ENCODE measurements at places on chromosomes 4 and X. TPM values are rescaled to one million over a fixed set of nuclear protein-coding genes. Genes with fewer than 3 reads are reported as not detected.
A peak's percentile ranks its signal among the peaks of the same experiment; 100 is the strongest.

The MGAT4D gene
- total RNA-seq, result not detected

The GUCY1A1 gene
- total RNA-seq, result not detected

DNA sequence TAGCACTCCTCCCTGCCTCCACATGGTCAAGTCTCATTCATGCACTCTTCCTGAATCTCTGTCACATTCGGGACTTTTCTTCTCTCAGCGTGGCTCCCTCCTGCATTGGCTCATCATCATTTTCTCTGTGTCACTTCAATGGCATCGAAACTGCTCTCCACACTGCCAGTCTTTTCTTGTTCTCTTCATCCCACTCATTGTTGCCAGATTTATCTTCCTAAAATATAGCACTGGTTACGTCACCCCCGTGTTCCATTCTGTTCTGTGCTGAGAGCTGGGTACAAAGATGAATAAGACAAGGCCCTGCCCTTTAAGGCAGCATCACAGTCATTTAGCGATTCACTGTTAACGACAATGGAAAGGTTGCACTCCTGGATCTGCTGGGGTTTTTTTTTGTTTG is 174.4 kb upstream of the TBC1D9 start:
- no peak for DNase-seq

DNA sequence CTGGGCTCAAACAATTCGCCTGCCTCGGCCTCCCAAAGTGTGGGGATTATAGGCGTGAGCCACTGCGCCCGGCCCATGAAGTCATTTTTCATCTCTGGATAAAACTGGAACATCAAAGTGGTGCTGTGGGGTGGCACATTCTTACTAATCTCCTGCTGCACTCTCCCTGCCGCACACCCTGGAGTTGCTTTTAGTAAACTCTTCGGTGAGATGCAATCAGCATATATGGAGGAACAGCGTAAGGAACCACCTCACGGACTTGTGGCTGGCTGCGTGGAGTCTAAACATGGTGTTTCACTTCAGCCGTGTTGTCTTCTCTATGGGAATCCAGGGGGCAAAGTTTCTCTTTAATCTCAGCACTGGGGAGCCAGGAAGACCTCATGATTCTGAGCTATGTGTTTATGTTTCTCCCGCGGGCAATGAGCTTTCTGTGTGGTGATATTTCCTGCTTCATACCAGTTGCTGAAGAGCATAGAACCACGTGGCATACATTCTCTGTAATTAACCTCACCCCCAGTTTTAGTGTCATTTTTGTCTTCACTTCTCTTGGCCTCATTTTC is 2.1 kb upstream of the RHOH start:
- peak; percentile 81 for DNase-seq

The FATE1 gene
- not detected for total RNA-seq

DNA sequence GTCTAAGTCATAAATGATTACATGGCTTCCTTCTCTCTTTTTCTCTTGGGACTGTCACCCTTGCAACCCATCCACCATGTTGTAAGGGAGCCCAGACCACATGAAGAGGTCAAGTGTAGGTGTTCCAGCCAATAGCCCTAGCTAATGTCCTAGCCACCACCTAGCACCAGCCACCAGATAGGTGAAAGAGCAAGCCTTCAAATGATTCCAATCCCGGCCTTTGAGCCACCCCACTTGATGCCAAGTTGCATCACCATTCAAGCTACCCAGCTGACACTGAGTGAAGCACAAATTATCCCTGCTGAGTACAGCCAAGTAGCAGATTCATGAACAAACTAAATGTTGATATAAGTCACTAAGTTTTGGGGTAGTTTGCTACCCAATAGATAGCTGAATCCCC is 274.3 kb downstream of the BCOR start:
- DNase-seq, result no peak

The RTL3 gene
- total RNA-seq, result not detected

- no peak for DNase-seq
Observed at GRCh38 chrX:129665916-129666644, 11.3 kb upstream of the APLN start.

- DNase-seq, result no peak
Observed at GRCh38 chrX:105349476-105349875, 129.0 kb upstream of the TEX13A start.

The CT45A2 gene
- total RNA-seq, result not detected

DNA sequence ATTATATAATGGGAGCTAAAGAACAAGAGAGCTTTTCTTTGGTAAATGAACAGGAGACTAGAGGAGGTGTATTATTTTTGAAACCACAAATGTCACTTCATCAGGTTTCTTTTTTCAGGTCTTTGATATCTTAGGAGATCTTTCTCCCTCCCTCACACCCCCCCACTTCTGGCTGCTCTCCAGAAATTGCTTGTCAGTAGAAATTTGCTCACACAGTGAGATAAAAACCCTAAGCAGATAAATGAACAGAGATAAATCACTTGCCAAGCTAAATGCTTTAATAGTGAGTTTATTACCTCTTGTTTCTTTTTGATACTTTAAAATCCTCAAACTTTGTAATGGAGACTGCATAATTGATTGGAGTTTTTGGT is 421.2 kb upstream of the TENM3 start:
- no peak for DNase-seq

DNA sequence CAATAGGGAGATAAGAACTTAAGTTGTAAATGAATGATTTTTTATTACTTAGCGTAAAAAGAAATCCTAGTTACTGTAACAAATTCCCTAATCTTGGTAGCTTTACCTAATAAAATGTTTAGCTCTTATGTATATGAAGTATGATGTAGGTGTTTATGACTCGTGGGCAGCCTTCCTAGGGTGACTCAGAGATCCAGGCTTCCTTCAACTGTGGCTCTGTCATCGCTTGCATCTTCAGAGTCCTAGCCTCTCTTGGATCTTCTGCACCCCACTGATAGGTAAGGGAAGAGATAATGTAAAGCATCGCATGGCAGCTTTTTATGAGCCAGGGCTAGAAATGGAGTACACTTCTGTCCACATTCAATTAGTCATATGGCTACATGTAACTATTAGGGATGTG is 165.6 kb upstream of the GLRA2 start:
- DNase-seq, result no peak

DNA sequence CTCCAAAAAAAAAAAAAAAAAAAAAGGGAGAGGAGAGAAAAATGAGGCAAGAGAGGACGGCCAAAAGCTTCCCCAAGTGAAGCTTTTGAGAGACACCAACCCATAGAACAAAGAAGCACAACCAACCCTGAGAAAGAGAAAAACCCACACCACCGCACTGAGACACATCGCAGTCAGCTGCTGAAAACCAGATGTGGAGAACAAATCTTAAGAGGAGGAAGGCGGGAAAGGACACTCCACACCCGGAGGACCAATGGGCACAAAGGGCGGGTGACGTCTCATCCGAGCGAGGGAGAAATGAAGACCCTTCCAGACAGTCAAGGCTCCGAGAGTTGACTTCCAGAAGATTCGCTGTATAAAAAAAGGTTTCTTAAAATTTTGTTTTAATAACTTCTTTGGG is 112.1 kb downstream of the AFAP1 start:
- no peak for DNase-seq

The KLHL4 gene
- total RNA-seq, result not detected

The TMPRSS11A gene
- total RNA-seq, result not detected

DNA sequence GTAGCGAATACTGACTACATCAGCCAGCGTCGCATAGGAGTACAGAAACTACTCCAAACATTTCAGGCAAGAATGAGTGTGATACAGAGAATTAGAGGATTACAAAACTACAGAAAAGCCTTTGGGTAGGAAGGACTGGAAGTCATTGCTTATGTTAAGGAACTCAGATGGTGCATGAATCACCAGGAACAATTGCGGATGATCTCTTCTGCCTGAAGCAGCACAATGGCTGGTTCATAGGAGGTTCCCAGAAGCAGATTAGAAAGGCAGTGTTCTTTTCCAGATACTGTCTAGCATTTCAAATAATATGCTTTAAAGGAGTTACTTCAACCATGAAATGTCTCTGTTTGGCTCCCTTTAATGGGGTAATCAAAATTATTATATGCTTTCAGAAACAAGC is 42.5 kb upstream of the MAP9 start:
- DNase-seq, result no peak

The OCRL gene
- total RNA-seq, result 2.0 TPM

DNA sequence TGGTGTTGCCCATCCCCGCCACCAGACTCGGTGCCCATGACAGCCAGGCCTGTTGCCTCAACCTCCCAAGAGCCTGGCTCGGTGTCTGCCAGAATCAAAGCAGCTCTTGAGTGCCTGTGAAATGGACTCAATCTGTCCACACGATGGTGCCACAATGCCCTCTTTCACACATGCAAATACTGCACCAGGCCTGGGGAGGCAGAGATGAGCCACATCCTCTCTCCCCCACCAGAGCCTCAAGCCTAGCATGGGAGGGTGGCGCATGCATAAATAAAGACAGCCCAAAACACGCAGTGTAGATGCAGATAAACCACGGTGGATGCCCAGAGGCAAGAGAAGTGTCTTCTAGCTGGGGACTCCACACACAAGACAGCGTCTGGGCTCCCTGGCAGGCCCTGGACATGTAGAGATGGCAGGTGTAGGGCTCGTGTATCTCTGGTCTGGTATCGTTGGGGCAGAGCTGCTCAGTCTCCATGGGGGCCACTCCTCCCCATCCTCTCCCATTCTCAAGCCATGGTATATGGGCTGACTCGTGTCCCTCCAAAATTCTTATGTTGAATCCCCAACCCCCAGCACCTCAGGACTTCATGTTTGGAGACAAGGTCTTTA is 65.6 kb downstream of the JAKMIP1 start:
- DNase-seq, result peak; percentile 68

The DMRTC1 gene
- 1.1 TPM for total RNA-seq

DNA sequence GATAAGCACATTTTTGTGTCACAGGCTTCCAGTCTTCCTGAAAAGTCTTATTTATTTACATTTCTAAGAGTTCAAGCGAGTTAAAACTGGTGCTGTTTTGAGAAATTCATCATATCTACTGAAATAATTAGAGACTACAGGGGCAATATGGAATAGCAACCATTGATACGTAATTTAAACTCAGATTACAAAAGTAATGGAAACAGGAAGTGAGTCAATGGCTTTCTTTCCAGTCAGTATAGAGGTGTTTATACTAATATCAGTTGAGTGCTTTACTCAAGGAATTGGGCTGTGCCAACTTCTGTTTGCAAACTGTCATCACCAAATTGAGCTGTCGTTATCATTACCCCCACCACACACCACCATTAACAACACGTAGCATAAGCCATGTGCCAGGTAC is 222.7 kb downstream of the COL25A1 start:
- DNase-seq, result no peak

- no peak for DNase-seq
Observed at GRCh38 chrX:129957241-129958082, 25.0 kb upstream of the BCORL1 start.

The ABCG2 gene
- 0.61 TPM for total RNA-seq

The CSAG3 gene
- total RNA-seq, result not detected

The GNRHR gene
- total RNA-seq, result not detected

DNA sequence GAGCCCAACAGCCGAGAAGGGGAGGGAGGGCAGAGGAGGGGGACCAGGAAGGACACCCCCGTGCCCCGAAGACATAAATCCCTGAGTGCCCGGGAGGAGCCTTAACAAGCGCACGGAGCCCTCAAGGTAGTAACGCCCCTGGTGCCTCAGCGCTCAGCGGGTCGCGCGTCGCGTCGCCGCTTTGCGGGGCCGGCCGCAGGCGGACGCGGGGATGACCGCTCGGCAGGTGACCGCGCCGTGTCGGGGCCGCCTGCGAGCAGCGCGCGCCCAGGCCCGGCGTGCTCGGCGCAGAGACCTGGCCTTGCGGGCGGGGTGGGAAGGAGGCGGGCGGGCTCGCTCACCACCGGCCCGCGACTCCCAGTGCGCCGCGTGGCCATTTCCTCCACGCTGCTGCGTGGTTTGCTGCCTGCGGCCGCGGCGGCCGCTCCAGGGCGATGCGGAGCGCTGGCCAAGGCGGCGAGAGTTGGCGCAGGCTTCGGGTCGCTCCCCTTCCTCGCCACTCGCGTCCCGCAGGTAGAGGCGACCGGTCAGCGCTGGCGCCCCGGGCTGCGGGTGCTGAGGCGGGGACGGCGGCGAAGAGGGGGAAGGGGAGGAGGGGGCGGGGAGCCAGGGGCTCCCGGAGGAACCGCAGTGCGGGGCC is 632 bp downstream of the CCSER1 start:
- DNase-seq, result no peak

DNA sequence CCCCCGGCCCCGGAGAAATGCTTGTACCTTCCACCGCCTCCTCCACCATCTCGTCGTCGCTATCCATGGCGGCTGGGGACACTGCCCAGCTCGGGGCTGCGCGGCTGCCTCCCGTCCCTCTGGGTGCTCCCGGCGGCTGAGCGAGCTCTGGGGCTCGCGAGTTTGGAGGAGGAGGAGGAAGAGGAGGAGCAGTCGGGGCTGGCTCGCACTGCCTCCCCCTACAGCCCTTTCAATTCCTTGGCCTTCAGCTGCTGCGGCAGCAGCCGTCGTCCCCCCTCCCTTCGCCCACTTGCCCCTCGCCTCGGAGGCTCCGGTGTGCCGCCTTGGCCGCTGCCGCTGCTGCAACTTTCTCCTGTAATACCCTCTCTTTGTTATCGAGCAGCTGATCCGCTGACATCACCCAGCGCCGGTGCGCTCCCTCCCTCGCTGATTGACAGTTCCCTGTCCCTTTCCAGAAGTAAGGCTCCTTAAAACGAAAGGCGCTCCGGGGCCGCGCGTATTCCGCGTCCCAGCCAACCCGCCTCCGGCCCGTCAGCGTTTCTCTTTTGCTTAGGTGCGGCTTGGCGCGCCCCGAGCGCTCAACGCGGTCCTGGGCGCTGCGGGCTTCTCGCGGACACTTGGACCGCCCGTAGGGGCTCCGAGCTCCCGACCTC is at the start of gene SETD7:
TSS of gene SETD7 (minus strand) at position 149 of the 653 bp plus-strand sequence. CDS start at position 67, 82 bp downstream.
- peak; percentile 77 for DNase-seq

- DNase-seq, result no peak
Observed at GRCh38 chrX:115053223-115053622, 35.8 kb upstream of the IL13RA2 start.

- no peak for DNase-seq
Observed at GRCh38 chr4:89834486-89835209, 2.3 kb downstream of the SNCA start.

GRCh38 chr4:155408796-155409195 is 32.0 kb upstream of the MAP9 start:
- DNase-seq, result no peak

- DNase-seq, result no peak
Observed at GRCh38 chrX:4805502-4805901, 1092.1 kb upstream of the PRKX start.

DNA sequence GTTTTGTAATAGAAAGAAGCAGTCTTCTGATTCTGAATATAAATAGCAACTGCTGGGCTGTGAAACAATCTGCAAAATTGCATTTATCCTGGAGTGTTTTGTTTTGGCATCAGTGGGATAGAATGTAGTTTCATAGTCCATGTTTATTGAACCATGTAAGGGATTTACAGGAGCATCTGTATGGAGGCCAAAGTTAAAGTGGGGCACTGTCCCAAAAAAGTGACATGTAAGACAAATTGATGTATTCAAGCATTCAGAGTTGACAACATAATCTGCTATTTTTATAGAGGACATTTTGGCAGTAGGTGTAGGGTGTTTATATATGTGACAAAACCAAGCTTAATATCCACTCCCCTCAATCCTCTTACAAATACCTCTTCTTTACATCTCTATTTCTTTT is 200.5 kb upstream of the ANK2 start:
- no peak for DNase-seq

Data from CD4-positive, alpha-beta memory T cell (primary cell).